ENCODE measurements at places on chromosomes 16 and 17.

DNA sequence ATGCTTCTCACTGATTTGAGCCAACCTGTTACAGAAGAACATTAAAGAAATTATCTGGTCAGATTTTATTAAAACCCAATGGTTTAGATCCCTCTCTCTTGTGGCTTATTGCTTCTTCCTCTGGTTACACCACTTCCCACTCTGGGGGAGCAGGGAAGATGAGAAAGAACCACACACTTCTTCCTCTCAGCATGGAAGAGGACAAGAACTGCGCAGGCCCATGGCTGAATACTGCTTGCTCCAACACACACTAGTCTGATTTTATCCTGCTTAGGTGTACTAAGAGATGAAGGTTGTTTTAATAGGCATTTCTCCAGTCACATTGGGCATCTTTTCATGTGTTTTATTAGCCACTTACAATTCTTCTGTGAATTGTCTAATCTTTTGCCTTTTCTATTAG lies 27.6 kb downstream of the MAP3K3 start:
- DNase-seq, result no peak

DNA sequence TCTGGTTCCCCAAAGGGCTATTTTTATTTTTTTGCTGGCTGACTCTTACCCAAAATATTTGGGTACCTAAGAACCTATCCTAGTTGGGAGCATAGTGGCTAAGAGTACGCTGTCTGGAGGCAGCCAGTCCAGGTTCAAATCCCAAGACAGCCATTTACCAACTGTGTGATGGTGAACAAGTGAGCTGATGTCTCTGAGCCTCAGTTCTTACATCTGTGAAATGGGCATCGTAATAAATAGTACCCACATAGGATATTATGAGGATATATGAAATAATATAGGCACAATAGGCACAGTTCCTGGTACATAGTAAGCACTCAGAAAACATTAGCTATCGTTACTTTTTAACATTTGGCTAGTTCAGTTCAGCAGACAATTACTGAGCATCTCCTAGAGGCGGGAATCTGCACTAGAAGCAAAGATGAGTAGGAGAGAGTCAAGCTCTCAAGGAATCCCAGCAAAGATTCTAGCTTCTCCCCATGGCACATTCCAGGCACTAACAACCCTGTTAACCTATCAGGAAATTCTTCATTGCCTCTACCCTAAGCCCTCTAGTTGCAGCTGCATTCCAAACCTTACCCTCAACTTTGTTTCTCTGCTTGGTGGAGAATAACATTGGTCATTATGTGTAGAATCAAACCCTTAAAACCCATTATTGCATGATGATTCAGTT lies 31.6 kb downstream of the GPR139 start:
- DNase-seq, result no peak

- peak; percentile 13 for DNase-seq
Observed at GRCh38 chr16:77711775-77712174, 10.5 kb upstream of the NUDT7 start.

DNA sequence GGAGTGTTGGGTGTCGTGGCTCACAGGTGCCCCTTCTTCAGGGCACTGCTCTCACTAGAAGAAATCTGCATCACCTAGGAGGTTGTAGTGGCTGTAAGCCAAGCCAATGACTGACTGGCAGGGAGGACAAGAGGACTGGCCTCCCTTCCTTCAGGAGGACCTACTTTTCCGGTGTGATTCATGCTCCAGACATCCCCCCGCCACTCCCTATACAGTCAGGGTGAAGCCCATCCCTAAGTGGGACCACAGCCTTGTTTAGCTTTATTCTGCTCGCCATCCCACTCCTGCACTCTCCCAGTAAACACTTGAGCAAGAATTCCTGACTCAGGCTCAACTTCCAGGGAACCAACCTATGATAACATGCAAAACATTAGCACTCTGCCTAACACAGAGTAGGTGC lies 67.0 kb downstream of the PLCG2 start:
- no peak for DNase-seq

- no peak for DNase-seq
Observed at GRCh38 chr16:62816971-62817519, 780.8 kb upstream of the CDH8 start.

- DNase-seq, result no peak
Observed at GRCh38 chr16:71402007-71402406, 39.8 kb downstream of the TLE7 start.

All from body of pancreas (tissue), 4 donors.